ENCODE measurements at places on chromosomes 11 and 22.
A peak's percentile ranks its signal among the peaks of the same experiment; 100 is the strongest.

- no peak for DNase-seq
Observed at GRCh38 chr11:7826324-7826723, 29.6 kb upstream of the OR5P2 start.

DNA sequence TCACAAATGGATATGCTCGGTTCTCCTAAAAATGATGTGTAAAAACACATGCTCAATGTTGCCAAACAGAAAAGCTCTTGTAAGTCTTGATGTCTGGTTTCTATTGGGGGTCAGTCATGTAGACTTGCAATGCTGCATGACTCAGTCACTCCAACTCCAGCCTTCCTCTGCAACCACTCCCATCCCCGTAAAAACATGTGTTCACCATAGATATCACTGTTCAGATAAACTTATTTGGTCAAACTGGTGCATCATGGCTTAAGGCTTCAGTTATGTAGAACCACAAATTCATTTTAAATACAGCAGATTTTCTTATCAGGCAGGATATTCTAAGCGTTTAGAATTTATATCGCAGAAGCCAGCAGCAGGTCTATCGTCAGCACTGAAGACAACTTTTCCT is 298.4 kb upstream of the LUZP2 start:
- no peak for DNase-seq

DNA sequence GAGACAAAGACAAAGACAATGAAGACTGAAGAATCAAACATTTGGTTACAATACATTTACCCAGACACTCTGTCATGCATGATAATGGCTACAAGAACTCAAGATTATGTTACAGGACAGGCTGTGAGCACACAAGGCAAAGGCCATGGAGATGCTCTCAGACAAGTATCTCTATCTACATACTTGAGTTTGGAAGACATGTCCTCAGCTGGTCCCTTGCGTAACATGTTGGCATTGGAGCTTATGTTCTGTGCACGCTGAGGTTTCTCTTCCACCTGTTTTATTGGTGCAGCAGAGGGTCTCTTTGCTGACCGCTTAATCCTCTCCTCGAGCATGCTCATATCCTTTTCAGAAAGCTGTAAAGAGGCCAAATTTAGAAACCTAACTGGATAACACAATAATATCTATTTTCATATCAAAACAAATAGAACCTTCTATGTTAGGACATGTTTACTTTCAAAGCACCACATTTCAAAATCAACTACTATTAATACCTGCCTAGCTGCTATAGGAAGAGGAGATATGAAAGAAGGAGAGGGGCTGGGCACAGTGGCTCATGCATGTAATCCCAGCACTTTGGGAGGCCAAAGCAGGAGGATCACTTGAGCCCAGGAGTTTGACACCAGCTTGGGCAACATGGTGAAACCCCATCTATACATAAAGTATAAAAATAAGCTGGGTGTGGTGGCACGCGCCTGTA is 41.6 kb downstream of the F2 start:
- DNase-seq = no peak

DNA sequence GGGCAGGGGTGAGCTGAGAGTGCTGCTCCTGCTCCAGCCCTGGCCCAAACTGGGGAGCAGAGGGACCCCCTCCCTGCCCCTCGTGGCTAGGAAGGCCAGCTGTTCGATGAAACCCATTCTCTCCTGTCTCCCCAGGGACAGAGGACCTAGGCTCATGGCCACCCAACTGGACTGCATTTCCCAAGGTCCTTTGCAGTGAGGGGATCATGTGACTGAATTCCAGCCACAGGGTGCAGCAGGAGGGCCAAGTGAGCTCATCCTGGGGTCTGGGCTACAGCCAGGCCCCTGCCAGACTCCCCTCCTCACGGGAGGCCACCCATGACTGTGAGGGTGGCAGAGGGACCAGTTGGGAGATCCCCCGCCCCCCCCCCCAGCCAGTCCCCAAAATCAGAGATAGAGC is 777.6 kb downstream of the TBC1D22A start:
- DNase-seq = no peak

GRCh38 chr11:130647371-130647770 is 198.9 kb downstream of the ADAMTS15 start:
- no peak for DNase-seq

DNA sequence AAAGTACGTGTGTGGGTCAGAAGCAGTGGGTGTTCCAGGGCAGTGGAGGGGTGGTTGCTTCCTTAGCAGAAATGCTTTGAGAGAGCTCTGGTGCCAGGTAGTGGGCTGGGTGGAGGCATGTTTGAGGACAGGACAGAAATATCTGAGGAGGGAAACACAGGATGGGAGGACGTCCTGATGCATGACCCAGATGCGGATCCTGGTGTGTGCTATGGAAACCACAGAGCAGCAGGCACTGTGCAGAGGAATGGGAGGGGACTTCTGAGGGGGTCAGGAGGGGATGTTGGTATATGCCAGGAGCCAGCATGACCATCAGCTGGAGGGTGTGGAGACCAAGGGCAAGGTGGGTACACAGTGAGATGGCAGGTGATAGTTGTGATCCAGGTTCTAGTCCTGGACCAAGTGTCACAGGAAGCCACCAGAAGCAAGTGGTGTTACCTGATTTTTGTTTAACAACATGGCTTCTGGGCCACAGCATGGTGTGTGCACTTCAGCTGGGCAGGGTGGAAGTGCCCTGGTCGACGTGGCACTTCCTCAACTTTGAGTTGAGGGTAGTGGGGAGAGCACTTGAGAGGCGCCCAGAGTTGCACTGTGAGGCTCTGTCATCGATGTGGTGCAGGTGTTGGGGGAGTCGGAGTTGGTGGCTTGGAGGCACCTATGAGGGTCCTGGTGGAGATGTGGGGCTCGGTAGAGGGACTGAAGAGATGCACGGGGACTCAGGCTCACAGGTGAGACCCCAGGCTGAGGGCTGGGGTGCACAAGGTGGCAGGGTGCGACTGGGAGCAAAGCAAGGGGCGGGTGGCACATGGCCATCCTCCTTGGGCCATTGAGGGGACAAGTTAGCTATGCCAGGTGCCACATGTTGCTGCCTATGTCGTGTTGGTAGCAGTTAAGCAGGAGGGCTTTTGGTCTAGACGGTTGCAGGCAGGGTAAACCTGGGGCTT is 7.5 kb downstream of the DGCR8 start:
- DNase-seq = no peak

GRCh38 chr11:129612447-129612961 is 203.1 kb upstream of the TMEM45B start:
- DNase-seq = no peak

DNA sequence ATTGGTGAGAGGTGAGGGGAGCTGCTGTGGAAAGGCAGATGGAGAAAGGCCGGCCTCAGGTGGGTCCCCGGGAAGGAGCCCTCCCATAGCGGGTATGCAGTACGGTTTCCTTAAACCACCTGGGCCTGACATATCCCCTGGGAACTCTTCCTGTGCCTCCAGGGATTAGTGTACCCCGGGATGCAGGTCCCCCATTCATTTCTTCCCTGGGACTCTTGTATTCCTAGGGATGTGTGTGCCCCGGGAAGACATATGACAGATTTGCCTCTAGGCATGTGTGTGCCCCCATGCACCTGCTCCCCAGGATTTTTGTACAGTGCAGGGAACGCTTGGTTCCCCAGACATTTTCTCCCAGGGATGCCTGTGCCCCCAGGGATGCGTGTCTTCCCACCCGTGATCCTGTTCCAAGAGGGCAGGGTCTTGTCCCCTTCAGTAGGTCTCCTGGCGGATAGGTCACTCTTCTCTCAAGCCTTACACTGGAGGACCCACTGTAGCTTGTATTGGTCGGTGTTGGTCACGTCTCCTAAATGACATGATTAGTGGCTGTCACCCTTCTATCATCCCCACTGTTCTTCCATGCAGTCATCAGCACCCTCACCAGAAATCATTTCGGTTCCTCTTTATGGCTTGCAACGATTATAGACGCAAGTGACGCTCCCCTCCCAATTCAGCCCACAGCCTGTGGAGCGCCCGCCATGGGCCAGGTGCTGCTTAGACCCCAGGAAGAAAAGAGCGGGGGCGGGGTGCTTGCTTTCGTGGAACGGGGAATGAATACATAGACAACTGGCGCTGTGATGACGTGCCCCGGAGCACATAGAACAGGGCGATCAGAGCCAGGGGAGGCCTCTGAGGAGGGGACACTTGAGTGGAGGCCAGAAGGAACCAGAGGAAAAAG is 1.3 kb downstream of the PARVB start:
- no peak for DNase-seq

DNA sequence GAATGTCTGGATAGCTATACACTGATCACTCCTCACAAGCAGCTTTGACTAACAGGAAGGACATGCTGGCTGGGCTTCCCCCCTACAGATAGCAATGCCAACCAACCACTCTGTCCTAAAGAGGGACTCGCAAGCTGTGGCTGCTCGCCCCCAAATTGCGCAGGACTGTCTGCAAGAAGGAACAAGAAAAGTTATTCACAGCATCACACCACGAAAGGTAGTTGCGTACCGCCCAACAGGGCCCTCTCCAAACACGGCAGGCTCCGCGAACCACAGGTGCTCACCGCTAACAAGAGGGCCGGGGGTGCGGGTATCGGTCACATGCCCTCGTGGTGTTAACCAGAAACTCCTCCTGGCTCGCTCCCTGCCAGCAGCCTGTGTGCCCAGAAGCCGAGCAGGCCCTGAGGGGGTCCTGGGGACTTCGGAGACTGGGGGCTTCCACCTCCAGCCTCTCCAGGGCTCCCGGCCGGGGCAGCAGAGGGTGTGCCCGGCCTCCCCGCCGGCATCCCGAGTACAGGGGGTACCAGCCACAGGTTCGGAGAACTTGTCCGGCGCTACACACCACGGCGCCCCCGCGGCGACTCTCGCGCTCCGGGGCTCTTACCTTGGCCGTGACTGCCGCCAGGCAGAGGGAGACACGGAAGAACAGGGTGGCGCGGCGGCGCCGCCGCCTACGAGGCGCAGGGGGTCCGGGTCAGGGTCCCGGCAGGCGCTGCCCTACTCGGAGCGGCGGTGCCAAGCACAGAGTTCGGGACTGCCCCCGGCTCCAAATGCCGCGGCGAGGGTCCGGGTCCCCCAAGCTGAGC is 682 bp downstream of the LARGE1 start:
- peak; percentile 47 for DNase-seq

DNA sequence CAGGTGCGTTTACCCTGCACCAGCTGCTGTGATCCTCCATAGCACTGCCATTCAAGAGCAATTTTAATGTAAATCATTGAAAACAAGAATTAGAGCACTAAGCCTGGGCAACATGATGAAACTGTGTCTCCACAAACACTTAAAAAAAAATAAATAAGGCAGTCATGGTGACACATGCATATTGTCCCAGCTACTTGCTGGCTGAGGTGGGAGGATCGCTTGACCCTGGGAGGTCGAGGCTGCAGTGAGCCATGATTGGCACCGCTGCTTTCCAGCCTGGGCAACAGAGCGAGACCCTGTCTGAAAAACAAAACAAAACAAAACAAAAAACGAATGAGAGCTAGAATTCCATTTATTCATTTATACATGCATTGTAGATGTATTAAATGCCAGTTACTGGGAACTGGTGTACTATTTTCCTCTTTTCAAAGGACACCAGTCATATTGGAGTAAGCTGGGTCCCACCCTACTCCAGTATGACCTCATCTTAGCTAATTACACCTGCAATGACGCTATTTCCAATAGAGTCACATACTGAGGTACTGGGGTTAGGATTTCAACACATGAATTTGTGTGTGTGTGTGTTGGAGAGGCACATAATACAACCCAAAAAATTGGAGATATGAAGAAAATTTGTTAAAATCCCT is 101.9 kb downstream of the MICAL2 start:
- DNase-seq = no peak

DNA sequence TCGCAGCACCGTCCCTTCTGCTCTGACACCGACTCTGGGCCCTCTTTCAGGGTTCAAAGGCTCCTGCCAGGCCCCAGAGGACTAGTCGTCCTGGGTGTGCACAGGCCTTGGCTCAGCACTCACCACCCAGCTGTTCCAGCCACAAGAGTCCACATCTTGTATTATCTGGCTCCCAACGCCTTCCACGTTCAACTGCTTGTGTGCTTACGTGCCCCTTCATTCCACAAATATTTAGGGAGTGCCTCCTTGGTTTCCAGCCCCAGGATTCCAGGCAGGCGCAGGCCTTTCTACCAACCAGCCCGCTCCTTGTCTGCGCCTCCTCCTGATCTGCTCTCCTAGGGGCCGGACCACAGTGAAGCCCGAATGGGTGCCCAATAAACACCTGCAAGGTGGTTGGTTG is 70.9 kb downstream of the SCUBE1 start:
- DNase-seq = no peak

- no peak for DNase-seq
Observed at GRCh38 chr11:65087827-65088226, 3.8 kb downstream of the ZFPL1 start.

GRCh38 chr11:86046116-86046515 is 22.8 kb downstream of the PICALM start:
- DNase-seq = no peak

GRCh38 chr11:70586261-70587074 is 188.1 kb downstream of the CTTN start:
- DNase-seq = no peak

DNA sequence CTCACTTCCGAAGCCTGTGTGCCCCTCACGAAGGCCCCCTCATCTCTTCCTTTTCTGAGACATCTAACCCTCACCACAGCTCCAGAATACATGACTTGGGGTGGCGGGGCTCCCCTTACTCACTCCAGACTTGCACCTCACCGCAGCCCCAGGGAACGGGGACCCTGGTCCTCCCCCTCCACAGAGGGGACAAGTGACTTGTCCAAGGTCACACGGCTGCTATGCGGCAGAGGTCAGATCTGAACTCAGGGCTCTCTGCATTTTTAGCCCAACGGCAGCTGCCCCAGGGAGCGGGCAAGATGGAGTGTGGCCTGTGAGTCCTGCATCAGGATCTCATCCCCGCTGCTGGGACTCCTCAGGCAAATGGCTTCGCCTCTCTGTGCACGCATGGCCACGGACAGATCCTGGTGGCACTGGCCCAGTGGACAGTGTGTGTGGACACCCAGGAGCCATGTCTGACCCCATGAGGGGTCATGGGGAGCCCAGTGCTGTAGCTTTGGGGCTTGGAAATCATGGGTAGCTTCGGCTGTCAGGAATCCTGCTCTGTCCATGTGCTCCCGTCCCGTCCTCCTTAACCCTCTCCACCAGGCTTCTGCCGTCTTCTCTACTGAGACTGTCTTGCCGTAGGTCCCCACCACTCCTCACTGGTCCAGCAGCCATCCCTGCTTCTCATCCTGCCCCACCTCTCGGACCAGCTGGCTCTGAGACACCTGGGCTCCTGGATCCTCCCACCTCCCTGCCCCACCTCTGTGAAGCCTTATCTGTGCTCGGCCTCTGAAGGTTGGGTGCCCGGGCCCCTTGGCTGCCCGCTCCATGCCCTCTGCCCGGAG is 48.0 kb upstream of the CARS1 start:
- no peak for DNase-seq

- DNase-seq = no peak
Observed at GRCh38 chr22:39535357-39535725, 2.8 kb upstream of the RPS19BP1 start.

GRCh38 chr11:84720706-84721402 is 906.3 kb downstream of the DLG2 start:
- DNase-seq = peak; percentile 17

DNA sequence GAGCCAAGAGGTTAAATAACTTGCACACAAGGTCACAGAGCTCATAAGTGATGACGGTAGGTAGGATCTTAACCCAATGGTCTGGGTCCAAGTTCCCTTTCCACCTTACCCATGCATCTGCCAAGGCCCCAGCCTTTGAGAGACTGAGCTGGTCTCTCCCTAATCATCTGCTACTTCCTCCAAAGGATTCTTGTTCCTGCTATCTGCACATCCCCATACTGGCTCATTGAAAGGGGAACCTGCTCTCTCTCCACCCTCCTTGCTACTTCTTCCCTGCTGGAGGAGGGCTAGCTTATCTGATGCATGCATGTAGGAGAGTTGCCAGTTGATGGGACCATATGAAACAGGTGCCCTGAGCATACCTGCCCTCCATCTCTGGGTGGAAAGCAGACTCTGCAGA is 47.7 kb downstream of the COMMD9 start:
- DNase-seq = no peak

Measured in NCI-H1105 treated with DMSO at 0.1 percent for 48 hours (cell line).